ENCODE measurements at places on chromosomes 1 and 21.

- DNase-seq = no peak
Measured at GRCh38 chr21:45836268-45836655, 145.3 kb upstream of the COL6A1 start.

DNA sequence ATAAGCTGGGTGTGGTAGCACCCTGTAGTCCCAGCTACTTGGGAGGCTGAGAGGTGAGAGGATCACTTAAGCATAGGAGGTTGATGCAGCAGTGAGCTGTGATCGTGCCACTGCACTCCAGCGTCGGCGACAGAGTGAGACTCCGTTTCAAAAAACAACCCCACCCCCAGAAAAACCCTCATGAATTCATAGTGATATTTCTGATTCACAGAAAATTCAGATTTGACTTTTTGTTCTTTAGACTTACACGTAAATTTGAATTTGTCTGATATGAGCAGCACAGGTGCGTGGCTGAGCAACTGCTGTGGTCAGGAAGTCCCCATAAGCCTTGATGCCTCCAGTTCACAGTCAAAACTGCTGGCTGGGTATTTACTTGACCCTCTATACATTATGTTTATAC is 10.0 kb upstream of the MORC3 start:
- no peak for DNase-seq

DNA sequence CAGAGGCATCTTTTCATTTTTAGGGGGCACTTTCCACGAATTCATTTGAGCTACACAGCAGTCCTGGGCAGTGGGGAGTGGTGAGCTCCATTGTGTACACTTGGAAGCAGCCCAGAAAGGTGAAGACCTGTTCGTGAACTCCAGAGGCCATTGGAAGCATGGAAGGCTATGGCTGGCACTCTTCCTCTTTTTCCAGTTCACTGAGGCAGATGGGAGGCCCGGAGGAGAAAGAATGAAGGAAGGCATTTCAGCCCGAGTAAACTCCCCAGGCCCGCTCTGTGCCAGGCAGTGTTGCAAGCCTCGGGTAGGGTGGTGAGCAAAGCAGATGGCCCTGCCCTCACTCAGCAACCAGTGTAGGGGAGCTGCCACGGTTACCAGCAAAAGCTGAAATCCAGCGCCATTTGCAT is 673 bp upstream of the DHCR24 start:
- DNase-seq = no peak

GRCh38 chr1:15510611-15511405 is 13.2 kb downstream of the CASP9 start:
- no peak for DNase-seq

DNA sequence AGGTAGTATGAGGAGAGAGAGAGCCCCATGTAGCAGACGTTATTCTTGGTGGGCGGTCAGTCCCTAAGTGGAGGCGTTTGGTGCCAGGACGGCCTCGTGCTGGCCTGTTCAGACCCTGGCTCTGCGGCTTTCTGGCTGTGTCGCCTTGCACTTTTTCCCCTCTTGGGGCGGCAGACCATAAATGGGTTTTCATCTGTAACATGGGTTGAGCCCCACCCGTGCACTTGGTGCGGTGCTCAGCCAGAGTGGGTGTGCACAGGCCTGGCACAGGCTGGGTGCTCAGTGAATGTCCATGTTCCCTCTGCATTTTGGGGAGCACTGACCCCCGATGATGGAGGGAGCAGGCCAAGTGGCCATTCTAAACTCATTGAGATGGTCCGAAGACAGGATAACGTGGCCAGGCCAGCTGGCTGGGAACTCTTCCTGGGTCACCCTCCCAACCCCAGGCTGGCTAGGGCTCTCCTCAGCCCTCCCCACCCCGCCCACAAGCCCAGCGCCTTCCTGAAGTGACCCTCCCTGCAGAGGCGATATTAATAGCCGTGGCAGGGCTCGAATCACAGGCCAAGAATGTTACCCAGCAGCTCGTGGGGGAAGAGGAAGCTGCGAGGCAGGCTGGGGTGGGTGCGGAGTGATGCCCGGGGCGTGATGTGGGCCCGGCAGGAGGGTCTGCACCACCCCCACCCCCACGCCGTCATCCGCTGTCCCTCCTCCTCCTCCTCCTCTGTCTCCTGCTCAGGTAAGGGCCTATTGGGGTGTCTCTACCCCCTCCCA is 78.5 kb downstream of the ARHGEF10L start:
- DNase-seq = no peak

DNA sequence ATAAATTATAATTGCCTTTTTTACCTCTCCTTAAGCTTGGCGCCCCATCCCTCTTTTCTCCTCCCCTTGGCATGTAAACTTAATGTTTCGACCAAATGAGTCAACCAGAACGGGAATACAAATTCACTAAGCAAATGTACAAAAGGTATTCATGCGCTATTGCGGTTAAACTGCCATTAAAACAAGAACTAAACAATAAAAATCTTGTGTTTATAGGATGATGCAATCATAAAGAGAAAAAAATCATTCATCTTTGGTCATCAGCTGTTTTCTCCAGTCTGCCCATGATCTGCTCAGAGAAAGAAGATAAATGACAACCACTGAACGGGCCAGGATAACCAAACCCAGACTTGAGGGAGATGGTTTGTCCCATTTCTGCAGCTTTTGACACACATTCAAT is 534.2 kb upstream of the PLXNA2 start:
- DNase-seq = no peak

- no peak for DNase-seq
Measured at GRCh38 chr1:38102636-38103035, 56.0 kb upstream of the POU3F1 start.

DNA sequence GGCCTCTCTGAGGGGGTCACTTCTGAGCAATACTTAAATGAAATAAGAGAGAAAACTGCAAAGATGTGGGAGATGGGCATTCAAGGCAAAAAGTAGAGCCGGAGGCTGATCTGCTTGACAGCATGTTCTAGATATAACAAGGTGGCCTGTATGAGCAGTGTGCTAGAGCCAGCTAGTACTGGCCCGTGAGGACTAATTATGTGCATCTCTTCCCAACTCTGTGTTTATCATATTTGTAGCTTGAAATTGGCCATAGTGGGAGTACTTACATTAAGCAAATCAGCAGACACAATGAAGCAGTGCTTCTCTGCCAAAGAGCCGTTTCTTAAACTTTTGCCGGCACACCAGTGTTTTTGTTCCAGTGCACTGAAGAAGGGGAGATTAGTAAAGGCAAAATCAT is 13.1 kb upstream of the PTBP2 start:
- no peak for DNase-seq

- no peak for DNase-seq
Measured at GRCh38 chr1:40438391-40439015, 11.8 kb upstream of the ZFP69B start.
